Ascending aorta (tissue), 2 donors: ENCODE measurements at places on chromosomes 5 and 9.
A peak's percentile ranks its signal among the peaks of the same experiment; 100 is the strongest.

DNA sequence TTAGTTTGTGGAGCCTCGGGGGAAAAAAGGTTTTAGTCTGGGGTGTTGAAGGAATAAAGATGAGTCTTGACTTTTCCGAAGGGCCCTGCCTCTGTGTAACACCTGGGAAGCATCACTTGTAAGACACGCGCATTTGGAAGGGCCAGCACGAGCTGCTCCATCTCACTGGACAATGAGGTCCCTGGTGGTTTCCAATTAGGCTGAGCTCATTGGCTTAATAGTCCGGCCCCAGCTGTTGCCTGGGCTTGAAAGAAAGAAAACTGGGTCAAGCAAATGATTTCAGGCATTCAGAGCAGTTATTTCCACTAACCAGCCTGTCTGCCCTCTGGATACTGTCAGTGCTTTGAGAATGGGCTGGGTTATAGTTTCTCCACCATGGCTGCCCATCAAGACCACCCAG, 64.5 kb downstream of the NSUN2 start:
- no peak for DNase-seq

DNA sequence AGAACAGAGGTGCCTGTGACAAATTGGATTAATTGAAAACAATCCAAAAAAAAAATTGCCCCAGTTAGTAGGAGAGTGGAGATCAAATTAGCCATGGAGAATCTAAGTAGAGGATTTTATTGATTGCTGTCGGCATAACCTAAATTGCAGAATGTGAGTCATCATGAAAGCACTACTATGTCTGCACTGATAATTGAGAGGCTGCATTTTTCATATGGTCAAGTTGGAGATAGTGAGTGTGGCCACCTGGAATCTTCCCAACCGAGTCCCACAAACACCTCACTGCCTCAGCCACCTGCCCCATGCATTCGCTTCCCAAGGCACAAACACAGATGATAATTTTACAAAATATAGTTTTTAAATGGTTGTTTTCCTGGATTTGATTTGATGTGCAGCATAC, 123.7 kb downstream of the NTRK2 start:
- no peak for DNase-seq

GRCh38 chr5:137129886-137130680, 369.0 kb downstream of the SPOCK1 start:
- no peak for DNase-seq

GRCh38 chr9:97923529-97924108, 1.3 kb upstream of the TRMO start:
- DNase-seq: peak; percentile 21

- no peak for DNase-seq
Measured at GRCh38 chr9:93578844-93579243, 2.5 kb downstream of the PHF2 start.

- DNase-seq: no peak
Measured at GRCh38 chr9:120532475-120532874, 47.5 kb downstream of the CDK5RAP2 start.

DNA sequence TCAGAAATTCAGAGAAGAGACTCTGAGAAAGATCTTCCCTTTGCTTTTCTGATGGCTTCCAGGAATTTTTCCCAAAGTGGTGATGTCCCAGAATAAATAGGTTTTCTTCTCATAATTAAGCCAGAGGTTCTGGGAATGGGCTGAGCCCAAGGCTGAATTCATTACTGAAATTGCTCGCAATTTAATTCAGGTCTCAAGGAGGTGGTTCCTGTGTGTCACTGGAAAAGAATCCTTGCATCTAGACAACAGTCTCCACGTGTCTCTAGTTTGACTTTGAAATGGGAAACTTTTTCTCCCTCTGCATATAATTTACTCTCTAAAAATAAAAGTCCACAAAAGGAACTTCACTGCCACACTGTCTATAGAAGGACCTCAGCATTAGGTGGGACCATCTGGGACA, 27.8 kb upstream of the STX17 start:
- no peak for DNase-seq

GRCh38 chr5:100838048-100838473, 65.0 kb downstream of the ST8SIA4 start:
- DNase-seq: no peak

GRCh38 chr5:123094919-123095797, 6.1 kb downstream of the PRDM6 start:
- no peak for DNase-seq

DNA sequence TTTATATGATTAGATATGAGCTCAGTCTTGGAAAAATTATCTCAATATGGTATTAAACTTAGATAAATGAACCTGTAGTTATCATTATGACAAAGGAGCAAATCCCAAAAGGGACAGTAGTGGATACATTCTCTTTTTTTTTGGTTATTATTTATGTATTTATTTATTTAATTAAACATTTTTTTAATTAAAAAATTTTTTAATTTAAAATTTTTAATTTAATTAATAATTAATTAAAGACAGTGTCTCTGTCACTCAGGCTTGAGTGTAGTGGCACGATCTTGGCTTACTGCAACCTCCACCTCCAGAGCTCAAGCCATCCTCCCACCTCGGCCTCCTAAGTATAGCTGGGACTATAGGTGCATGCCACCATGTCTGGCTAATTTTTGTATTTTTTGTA, 15.6 kb downstream of the ANKHD1 start:
- DNase-seq: no peak

GRCh38 chr5:66246608-66247007, 102.5 kb downstream of the SREK1 start:
- no peak for DNase-seq

GRCh38 chr9:21902136-21902535, 92.1 kb downstream of the CDKN2A start:
- DNase-seq: no peak

DNA sequence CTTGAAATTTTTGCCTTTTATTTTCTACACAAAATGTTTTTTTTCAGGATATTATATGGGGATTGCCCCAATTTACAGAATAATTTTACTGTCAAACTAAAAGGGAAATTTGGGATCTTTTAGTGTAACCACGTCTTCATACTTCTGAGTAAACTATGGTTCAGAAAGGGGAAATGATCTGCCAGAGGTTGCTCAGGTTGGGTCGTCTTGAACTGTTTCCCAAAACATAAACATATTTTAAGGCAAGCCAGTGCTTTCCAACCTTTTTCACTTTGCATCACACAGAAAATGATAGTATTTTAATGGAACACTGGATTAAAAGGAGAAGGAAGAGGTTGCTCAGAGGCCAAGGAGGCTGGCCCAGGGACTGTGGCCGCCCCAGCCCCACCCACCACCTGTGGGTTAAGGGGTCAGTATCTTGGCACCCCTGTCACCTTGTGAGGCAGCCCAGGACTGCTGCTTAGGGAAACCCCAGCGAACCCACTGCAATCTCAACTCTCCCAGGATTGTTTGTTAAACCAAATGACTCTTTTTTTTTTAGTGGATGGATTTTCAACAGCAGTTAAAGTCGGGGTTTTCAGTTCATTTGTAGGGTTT, 142.7 kb upstream of the DHFR start:
- no peak for DNase-seq

DNA sequence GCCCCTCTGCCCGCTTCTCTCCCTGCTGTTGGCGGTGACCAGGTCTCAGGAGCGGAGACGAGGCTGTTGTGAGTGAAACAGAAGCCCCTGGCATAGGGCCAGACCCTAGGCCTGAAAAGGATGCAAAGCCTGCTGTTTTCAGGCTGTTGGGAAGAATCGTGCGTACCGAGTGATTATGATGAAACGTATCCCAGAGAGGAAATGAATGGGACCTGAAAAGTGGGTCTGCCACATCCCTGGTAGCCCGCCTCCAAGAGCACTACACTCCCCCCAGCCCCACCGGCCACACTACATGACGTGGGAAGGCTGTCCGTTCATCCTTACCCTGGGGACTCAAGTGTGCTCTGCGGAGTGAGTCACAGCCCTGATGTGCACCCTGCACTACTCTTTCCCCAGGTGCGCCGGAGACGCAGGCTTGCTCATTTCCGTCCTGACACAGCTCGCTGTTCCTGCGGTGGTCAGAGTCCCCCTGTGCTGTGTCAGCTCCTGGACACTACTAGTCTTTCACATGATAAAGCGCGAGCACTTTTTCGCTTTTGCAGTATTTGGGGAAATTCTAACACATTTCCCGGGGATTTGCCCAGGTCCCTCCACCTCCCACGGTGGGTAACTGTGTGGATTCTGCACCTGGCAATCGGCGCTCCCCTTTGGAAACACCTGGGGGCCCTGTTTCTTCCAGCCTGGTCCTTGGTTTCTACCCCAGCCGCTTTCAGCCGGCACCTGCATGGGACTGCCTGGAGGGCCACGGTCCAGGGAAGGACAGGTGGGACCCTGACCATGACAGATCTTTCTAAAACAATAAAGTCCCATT, 91.5 kb downstream of the ANKRD33B start:
- peak; percentile 47 for DNase-seq

- DNase-seq: no peak
Measured at GRCh38 chr5:164345173-164345849, 839.9 kb downstream of the MAT2B start.

DNA sequence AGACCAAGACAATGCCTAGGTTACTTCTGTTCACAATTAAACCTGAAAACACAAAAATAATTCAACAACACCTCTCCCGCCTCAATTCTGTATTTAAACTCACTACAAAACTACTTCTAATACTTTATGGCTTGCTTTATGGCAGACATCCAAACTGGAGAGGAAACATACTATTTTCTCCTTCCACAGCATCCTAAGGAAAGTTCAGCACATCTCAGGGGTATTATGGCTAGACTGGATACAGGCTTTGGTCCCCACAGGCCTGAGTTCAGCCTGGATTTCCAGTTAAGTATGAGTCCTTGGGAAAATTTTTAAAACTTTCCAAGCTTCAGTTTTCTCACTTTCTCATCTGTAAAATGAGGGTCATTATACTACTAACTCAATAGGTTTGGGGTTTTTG, 480.2 kb downstream of the CAAP1 start:
- DNase-seq: no peak
